ENCODE measurements at places on chromosomes 3 and 15.

GRCh38 chr3:128800241-128801187 is 74.5 kb downstream of the RAB7A start:
- DNase-seq = no peak

DNA sequence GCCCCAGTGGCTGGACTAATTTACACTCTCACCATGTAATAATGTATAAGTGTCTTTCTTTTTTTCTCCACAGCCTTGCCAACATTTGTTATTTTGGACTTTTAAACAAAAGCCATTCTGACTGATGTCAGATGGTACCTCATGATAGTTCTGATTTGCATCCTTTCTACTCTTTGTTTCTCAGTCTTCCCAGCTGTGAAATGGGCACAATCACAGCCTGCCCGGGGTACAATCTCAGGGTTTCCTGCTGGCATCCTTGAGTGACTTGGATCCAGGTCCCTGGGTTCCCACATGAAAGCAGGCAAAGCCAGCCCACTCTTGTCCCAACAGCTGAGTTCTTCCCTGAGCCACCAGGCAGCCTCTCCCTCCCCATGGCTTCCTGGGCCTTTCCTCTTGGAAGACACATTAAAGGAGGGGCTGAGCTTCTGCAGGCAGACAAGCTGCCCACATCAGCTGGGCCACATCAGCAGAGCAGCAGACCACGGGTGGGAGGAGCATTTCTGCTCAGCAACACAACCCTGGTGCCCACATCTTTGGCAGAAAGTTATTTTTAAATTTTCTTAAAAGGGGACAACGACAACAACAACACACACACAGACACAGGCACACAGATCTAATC is 82.0 kb downstream of the MYLK start:
- DNase-seq = no peak

GRCh38 chr15:59616379-59616778 is 4.8 kb downstream of the GCNT3 start:
- no peak for DNase-seq

DNA sequence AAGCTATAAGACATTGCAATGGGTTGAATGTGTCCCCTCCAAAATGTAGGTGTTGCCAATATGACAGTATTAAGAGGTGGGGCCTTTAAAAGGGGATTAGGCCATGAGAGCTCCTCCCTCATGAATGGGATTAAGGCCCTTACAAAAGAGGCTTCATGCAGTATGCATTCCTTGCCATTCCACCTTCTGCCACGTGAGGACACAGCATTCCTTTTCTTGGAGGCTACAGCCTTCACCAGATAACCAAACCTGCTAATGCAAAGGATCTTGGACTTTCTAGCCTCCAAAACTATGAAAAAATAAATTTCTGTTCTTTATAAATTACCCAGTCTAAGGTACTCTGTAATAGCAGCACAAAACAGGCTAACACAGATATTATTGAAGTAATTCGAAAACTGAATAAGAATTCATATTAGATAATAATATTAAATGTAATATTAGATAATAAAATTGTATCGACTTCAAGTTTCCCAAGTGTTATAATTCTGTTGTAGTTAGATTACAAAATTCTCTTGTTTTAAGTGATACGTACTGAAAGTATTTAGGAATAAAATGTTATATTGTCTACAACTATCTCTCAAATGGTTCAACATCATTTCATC is 29.4 kb upstream of the ATP8B4 start:
- no peak for DNase-seq

DNA sequence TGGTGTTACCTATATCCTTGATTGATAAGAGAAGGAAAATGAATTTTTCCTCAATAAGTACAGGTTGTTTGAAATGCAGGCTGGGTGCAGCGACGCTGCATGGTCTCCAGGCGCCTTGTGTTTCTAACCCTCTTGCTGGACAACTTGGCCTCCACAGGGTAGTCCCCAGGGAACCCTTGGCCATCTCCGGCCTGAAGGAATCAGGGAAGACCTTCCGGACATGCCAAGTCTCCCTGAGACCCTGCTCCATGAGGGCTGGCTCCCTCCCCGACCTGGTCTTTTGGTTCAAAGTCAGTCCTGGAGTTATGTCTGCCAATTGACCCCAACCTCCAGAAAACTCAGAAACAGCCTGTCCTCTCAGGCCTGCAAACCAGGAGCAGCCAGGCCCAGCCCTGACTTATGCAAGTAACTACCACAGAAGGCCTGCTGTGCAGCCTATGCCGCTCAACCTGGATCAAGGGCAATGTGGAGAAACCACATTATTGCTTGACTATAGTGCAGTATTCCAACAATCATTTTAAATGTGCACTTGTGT is 98.3 kb downstream of the LIPC start:
- no peak for DNase-seq

- DNase-seq = no peak
Observed at GRCh38 chr15:89631902-89632264, 23.4 kb downstream of the KIF7 start.

GRCh38 chr3:31449318-31449717 is 83.4 kb upstream of the STT3B start:
- no peak for DNase-seq

DNA sequence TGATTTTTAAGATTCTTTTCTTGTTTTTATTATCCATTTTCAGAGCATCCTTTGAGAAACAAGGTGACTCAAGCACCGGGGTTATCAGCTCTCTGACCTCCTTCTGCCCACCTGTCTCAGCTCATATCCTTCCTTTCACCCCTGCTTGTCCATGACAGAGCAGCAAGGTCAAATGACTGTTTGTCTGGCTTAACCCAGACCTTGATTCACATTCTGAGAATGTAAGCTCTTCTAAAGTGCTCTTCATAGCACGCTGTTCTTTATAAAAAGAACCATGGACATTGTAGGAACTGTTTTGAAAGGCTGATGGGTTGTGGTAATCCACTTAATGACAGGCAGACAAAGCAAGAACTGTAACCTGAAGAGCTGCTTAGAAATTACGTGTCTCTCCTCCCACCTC is 122.5 kb downstream of the CHST2 start:
- DNase-seq = no peak

DNA sequence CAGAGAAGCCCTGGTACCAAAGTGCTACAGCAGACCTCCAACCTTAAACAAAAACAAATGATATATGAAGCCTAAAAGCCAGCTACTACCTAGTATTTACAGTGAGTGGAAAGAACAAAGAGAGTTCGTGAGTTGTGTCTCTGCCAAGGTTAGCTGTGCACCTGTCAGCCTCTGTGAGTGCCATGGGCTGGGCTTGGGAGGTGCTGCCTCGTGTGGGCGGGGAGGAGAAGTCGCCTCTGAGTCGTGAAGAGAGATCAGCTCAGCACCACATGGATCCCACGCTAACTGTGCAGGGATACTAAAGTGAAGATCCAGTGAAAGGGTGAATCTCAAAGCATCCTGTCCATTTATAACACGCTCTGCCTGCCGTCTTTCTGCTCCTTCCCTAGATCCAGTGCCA is 101.9 kb downstream of the CHDH start:
- DNase-seq = no peak

- no peak for DNase-seq
Observed at GRCh38 chr3:160765211-160765610, 9.2 kb downstream of the PPM1L start.

- peak; percentile 91 for DNase-seq
Observed at GRCh38 chr3:194135806-194136518, at the start of gene HES1. Gene HES1, plus strand, starts transcription at chr3:194136148. Its CDS starts 233 bp downstream, at chr3:194136381.

GRCh38 chr3:147940405-147941193 is 531.4 kb downstream of the ZIC1 start:
- DNase-seq = no peak

DNA sequence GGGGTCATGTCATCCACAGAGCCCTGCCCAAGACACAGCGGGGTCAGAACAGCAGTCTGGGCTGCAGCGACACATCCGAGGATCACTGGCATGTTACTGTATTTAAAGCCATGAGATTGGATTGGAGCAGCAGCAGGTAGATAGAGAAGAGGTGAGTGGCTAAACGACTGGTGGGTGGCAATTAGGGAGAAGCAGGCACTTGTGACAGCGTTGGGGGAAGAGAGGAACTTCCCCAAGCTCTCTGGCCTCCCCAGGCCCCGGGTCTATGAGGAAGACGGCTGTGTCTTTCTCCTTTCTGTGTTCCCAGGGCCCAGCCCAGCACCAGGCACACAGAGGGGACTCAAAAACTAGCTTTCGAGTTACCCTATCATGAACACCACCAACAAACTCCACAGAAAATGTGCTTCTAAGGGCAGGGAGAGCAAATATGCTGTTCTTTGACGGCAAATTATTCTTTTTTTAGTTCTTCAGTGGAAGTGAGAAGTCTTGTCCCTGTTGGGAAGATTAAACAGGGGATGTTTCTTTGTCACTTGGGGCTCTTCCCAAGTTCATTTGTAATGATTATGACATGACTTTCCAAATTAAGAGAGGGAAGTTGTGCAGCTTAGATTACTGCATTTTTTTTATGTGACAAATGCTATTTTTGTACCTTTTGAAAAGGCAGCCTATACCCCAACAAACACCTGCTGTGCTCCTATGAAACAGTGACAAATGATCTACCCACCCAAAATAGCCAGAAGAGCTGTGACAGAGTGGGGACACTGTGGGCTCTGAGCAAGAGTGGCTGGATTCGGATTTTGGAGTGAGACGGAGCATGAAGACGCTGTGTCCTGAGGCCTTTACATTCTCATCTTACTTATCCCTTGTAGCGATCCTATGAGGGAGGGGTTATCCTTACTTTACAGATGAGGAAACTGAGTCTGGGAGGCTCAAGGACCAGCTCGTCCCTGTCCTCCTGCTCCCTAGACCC is 7.2 kb upstream of the SYNM start:
- DNase-seq = no peak

GRCh38 chr3:29475305-29475840 is 194.5 kb downstream of the RBMS3 start:
- DNase-seq = no peak

DNA sequence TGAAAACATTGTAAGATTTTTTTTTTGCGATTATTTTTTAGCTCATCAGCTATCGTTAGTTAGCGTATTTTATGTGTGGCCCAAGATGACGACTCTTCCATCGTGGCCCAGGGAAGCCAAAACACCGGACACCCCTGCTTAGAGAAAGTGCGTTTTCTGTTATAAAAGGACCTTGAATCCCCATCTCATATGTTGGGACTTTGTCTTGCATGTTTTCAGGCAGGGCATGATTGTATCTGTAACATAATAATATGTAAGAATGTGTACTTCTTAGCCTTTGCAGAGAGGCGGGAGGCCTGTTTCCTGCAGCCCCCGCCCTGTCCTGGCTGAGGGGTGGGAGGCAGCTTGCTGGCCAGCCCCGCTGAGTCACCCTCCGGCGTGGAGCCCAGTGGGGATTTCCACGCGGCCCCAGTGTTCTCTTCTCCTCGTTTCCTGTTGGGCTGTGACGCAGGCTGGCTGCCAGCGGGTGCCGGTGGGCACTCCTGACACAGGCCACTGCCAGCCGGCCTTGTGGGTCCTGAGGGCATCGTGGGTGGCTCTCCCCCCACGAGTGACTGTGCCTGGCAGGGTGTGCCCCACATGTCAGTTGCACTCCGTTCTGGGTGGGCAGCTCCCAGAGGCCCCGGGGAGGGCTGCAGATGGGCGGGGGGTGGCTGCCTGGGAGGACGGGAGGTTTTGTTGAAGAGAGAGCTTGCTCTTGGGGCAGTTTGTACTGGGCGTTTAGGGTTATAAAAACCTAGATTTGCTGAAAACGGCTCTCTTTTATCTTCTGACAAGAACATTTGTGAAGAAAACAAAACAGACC is 55.6 kb downstream of the SMAD3 start:
- no peak for DNase-seq

- no peak for DNase-seq
Observed at GRCh38 chr3:16233806-16234205, 30.9 kb downstream of the DPH3 start.

DNA sequence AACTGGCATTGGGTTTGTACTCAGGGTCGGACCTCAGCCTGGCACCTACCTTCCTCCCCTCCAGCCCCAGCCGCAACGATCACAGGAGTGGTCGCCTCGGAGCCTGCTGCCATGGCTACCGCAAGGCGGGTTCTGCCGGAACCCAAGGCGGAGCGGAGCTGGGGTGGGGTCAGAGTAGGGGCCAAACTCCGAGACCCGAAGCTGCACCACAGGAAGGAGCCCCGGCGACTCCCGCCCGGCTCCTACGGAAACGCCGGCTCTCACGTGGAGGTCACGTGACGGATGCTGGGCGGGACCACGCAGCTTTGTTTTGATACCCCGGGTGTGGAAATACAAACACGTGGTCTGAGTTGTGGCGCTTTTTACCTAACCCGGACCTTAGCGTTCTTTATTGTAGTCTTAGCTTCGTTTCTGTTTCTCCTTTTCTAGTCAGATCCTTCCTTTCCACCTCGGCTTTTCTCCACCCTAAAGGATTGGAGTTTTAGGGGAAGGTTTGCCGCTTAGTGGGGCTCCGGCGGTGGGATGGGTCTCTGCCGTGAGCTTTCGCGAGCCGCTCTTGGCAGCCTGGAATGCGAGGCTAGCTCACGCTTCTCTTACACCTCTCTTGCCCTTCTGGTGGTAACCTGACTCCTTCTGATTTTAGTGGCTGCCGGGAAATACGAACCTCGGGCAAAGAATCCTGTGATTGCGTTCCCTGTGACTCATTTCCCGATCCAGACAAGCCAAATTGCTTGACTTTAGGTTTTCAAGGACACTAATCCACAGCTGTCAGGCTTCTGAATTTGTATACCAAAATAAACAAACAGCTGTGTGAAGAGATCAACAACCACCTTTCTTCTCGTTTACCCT is at the start of gene HSPBAP1:
HSPBAP1 (minus strand) TSS at position 264 of the 849 bp plus-strand sequence; CDS start at position 113, 151 bp downstream.
- DNase-seq = no peak

DNA sequence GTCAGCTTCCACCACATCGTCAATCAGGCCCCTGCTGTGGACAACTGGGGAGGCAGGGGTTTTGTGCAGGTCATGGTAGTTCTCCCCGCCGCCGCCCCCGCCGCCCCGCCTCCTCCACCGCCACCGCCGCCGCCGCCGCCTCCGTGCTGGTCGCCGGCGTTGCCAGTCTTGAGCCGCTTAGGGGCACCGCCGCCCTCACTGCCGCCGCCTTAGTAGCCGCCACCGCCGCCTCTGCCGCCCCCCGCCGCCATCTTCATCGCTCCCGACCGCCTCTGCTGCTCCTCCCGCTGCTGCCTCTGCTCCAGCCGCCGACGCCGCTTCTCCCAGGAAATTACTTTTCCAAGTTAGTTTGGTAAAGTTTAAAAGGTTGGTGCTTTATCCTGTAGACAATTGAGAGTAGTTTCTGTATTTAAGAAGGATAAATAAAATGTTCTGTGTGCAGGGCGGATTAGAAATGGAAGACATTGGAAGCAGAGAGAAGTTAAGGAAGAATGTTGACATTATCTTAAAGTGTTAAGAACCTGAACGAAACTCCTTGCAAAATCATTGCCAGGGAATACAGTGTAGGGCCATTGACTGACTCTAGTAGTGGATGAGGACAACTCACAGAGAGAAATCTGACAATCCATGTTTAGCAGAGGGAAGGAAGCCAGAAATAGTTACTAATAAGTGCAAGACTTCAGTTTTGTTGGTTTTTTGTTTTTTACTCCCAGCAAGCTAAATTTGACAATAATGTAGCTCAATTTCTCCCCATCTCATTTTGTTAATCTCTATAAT is 53.0 kb upstream of the GOLGA8A start:
- no peak for DNase-seq

- no peak for DNase-seq
Observed at GRCh38 chr15:81752974-81753373, 292.8 kb downstream of the MEX3B start.

DNA sequence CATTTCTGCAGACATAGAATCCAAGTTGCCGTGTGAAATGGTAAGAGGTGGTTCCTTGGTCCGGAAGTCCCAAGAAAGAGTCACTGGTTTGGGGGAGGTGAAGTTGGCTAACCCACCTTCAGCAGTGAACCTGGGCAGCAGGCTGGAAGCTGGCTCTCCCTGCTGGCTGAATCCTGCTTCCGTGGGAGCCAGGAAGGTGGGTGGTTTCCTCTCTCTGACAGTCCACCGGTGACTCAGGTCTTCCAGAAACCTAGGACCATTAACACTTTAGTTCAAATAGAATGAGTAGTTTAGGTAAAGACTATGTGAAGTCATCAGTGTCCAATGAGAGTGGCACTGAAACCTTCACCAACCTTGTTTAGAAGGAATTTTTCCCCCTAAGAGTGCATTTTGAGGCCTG is 87.4 kb upstream of the CACNA2D3 start:
- no peak for DNase-seq
